B cell (primary cell): ENCODE measurements at places on chromosomes 11 and 22. TPM values are rescaled to one million over a fixed set of nuclear protein-coding genes. Genes with fewer than 3 reads are reported as not detected.

TSSK2 gene
- not detected in 2 replicates for total RNA-seq

CECR2 gene
- 4.8 and 6.6 TPM in 2 replicates for total RNA-seq

RAB30 gene
- 208 and 214 TPM in 2 replicates for total RNA-seq

MMP8 gene
- total RNA-seq = not detected in 2 replicates

AP1B1 gene
- total RNA-seq = 162 and 174 TPM in 2 replicates

LUZP2 gene
- not detected in 2 replicates for total RNA-seq

BLID gene
- total RNA-seq = not detected in 2 replicates

OR4A16 gene
- total RNA-seq = not detected in 2 replicates

MS4A6A gene
- 0.34 and 0.80 TPM in 2 replicates for total RNA-seq

SPI1 gene
- 98.3 and 98.8 TPM in 2 replicates for total RNA-seq

TAGLN gene
- 51.8 and 55.7 TPM in 2 replicates for total RNA-seq

SULT4A1 gene
- not detected in 2 replicates for total RNA-seq

DNA sequence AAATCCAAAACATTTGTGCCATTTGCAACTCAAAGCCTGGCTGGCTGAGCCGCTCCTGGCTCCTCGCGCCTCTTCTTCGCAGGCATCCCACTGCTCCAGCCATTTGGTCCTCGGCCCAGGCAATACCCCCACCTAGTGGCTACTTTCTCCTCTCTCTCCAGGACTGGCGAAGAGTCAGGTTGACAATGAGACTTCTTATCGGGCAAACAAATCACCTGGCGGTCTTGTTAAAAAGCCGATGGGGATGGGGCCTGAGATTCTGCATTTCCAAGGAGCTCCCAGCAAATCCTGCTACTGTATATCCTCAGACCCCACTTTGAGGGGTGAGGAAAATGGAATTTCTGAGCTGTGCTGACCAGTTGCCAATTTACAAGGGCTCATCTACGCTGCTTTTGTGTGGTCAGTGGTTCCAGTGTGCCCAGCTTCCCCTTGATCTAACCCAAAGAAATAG lies 89.0 kb downstream of the ISX start:
- peak; percentile 32 for DNase-seq

GRCh38 chr11:65857853-65858680 lies at the start of gene CFL1:
Gene CFL1 (minus strand): TSS chr11:65858180. CDS start chr11:65858099, 81 bp downstream.
- DNase-seq = peak; percentile 98

- no peak for DNase-seq
Observed at GRCh38 chr11:128261011-128261421, 326.3 kb downstream of the ETS1 start.

DNA sequence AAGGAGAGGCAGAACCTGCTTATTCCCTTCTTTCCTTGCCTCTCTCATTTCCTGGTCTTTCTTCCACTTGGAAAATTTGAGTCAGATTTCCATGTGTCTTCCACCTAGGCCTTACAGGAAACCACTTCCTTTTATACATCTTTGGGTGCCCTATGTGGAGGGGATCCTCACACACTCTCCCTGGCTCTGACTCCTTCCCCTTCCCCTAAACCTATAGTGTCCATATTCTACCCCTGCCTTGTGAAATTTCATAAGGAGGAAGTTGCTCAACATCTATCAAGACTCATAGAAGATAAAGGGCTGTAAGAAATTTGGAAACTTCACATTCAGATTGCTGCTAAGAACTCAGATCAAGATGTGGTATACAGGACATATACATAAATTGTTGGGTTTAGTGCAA lies 20.4 kb downstream of the TUG1 start:
- DNase-seq = no peak

GRCh38 chr11:75931124-75931523 lies 116.1 kb downstream of the UVRAG start:
- DNase-seq = no peak

DNA sequence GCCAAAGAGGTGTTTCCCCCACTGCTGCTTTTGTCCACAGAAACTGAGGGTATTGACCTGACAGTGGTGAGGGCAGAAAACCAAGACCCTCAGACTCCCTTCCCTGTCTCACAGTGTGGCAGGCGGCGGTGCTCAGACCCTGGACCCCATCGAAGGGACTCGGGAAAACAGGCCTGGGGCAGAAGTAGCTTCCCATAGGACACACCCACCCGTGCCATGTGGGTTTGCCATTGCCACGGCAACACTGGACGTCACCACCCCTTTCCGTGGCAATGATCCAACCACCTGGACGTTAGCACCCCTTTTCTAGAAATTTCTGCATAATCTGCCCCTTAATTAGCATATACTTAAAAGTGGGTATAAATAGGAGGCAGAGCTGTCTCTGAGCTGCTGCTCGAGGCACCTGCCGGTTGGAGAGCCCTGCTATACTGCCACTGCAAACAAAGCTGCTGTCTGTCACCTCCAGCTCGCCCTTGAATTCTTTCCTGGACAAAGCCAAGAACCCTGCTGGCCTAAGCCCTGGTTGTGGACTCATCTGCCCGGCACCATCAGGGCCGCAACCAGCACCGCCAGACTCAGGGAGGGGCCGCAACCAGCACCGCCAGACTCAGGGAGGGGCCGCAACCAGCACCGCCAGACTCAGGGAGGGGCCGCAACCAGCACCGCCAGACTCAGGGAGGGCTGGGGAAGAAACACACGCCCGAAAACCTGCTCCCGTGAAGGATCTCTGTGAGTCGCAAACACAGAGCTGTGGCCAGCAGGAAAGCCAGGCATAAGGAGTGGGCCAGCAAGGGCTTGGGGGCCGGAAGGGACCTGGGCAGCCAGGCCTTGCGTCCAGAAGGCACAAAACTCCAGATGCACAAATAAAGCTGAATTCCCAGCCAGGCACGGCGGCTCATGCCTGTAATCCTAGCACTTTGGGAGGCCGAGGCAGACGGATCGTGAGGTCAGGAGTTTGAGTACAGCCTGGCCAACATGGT lies 10.4 kb downstream of the MLC1 start:
- no peak for DNase-seq

GRCh38 chr22:38715852-38716251 lies 10.1 kb downstream of the GTPBP1 start:
- DNase-seq = no peak

DNA sequence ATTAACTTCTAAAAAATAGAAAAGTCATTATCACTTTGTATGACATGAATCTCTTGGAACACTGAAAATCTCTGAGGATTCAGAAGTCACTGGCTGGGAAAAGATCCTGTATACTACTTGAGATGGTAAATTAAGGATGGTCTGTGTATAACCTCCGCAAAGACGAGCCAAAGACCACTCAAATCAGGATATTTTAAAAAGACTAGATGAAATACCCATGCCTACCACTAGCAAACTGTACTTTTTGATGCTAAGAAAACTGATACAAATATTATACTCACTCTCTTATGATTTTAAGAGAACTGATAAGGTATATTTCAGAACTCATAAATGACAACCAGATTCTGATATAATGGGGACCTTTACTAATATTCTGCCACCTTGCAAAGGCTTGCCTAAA lies 78.6 kb upstream of the APOA1 start:
- no peak for DNase-seq

DNA sequence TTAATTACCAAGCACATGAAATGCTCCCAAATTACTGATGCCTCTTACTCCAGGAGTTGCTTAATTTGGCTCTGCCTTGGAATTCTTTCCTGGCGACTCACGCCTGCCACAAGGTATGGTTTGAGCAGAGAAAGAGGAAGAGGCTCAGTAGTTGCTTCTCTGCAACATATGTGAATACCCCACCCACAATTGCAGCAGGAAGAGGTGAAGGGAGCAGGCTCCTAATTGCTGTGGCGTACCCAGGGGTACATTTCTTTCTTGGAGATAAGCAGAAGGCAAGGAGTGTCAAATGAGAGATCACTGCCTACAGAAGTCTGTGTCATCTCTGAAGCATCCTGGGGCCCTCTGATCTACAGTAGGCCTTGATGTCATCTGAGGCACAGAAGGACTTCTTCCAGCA lies 10.6 kb upstream of the NNMT start:
- no peak for DNase-seq

DNA sequence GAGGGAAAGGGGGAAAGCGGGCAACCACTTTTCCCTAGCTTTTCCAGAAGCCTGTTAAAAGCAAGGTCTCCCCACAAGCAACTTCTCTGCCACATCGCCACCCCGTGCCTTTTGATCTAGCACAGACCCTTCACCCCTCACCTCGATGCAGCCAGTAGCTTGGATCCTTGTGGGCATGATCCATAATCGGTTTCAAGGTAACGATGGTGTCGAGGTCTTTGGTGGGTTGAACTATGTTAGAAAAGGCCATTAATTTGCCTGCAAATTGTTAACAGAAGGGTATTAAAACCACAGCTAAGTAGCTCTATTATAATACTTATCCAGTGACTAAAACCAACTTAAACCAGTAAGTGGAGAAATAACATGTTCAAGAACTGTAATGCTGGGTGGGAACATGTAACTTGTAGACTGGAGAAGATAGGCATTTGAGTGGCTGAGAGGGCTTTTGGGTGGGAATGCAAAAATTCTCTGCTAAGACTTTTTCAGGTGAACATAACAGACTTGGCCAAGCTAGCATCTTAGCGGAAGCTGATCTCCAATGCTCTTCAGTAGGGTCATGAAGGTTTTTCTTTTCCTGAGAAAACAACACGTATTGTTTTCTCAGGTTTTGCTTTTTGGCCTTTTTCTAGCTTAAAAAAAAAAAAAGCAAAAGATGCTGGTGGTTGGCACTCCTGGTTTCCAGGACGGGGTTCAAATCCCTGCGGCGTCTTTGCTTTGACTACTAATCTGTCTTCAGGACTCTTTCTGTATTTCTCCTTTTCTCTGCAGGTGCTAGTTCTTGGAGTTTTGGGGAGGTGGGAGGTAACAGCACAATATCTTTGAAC lies 6.8 kb downstream of the MALAT1 start:
- DNase-seq = peak; percentile 46

GRCh38 chr22:28222976-28223745 lies 304.1 kb upstream of the PITPNB start:
- DNase-seq = no peak

GRCh38 chr11:123601136-123601535 lies 53.3 kb downstream of the SCN3B start:
- DNase-seq = no peak

GRCh38 chr11:68855205-68855981 lies 13.7 kb upstream of the CPT1A start:
- peak; percentile 56 for DNase-seq

GRCh38 chr11:134118006-134118405 lies 49.1 kb downstream of the JAM3 start:
- DNase-seq = no peak

DNA sequence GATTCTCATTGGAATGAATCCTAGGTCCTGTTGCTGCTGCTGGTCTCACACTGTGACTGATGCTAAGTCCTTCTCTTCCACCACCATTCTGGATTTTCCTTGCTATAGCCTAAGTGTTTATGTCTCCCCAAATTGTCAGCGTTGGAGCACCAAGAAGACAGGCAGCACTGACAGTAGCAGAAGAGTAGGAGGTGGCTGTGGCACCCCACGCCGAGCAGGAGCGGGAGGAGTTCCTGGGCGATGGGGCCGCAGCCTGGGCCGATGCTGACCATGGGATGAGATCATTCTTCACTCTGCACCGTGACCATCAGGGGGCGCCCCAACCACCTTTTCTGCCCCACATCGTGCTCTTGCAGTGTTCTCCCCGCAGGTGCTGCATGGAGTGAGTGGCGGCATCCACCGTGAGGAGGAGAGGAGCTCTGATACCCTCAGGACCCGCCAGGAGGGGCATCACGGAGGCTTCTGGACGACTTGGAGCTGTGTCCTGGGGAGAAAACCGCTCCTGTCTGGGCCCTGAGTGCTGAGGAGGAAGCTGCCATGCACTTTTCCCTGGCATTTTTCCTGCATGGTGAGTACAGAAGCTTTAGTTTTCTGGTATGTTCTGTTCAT lies 57.0 kb downstream of the LRRC74B start:
- DNase-seq = peak; percentile 75

- DNase-seq = no peak
Observed at GRCh38 chr11:2951231-2952110, 22.3 kb upstream of the PHLDA2 start.

- DNase-seq = peak; percentile 41
Observed at GRCh38 chr11:14315130-14315529, 43.9 kb downstream of the RRAS2 start.

DNA sequence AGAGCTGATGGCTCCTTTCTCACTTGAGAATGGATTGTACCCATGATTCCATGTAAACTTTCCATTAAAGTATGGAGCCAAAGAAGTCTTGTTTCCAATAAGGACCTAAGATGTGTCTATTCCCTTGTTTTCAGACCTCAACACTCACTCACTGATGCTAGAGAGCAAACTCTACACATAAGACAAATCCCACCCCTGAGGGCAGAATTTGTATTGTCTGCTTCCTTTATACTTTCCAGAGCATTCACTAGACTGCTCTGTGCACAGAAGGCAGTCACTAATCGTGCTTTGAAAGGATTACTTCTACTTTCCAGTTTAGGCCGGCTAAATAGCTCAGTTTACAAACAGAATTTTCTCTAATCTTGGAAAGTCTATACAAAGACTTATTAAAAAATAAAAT lies 6.4 kb downstream of the ANKRD49 start:
- DNase-seq = no peak

DNA sequence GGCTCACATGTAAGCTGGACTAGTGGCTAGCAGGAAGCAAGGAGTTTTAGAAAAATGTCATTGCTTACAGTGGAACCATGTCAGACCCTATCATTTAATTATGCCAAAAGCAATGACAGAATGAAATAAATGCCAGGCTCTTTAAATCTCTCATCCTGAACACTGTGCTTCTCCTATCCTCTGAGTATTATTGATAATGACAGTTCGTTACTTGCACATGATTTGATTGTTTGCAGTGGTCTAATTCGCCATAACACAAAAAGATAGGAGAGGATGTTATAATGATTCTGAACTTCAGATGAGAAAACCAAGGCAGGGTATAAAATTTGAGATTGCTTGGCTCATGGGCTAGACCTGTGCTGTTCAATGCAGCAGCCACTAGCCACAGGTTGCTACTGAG lies 68.2 kb downstream of the FLI1 start:
- DNase-seq = no peak

- DNase-seq = no peak
Observed at GRCh38 chr11:12397931-12398334, 20.6 kb downstream of the PARVA start.

DNA sequence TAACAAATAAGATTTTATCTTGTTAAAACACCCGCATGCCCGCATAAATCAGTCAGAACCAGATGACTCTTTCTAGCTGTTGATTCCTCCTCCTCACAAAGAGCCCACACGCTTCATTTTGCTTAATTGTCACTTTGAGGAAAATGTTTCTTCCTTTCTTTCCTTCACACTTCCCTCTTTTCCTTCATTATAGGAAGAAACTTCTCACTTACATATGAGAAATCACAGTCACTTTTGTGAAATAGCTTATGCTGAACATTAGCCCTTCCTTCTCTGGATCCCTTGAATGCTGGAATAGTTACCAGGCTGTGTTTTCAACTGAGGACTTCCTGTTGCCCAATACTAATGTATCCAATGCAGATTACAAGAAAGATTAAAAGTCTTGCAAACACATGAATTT lies 5.8 kb downstream of the MS4A6E start:
- DNase-seq = no peak

DNA sequence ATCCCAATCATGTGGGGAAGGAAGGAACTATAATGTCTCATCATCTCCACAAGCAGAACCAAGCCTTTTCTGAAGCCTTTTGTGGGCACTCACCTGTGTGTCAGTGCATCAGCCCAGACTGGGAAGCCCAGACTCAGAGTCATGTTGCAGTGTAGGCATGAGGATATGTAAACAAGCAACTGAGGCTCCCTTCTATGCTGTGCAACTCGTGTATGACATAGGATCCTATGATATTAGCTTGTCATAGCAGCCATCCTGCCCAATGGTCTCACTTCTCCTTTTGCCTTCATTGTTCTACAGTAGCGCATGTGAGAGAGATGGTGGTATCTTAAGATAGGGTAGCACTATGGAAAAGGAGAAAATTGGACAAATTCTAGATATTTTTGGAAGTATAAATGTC lies 103.4 kb upstream of the OLFML1 start:
- DNase-seq = peak; percentile 5
